DMS 273 treated with DMSO at 0.1 percent for 48 hours (cell line): ENCODE measurements at places on chromosomes 1 and 21.

- no peak for DNase-seq
These were observed 225.8 kb upstream of the PROX1 start for GRCh38 chr1:213761845-213762407.

- no peak for DNase-seq
These were observed 49.4 kb downstream of the ERG start for GRCh38 chr21:38448671-38449385.

DNA sequence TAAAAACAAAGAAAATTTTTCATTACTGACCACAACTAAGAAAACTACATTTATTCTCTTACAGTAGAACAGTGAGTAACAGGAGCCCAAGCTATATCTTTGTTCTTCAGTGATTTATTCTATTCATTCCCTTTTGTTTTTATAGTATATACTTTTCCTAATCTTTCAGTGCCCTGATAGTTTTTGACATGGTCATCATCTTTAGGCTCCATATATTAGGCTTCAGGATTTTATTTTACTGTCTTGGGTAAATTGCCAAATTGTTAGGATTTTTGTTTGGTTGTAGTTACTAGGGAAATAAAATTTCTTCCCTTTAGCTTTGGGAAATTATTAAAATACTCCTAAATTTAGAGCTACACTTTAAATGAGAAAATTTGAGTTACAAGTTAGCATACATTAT is 10.3 kb downstream of the FBXO28 start:
- no peak for DNase-seq

DNA sequence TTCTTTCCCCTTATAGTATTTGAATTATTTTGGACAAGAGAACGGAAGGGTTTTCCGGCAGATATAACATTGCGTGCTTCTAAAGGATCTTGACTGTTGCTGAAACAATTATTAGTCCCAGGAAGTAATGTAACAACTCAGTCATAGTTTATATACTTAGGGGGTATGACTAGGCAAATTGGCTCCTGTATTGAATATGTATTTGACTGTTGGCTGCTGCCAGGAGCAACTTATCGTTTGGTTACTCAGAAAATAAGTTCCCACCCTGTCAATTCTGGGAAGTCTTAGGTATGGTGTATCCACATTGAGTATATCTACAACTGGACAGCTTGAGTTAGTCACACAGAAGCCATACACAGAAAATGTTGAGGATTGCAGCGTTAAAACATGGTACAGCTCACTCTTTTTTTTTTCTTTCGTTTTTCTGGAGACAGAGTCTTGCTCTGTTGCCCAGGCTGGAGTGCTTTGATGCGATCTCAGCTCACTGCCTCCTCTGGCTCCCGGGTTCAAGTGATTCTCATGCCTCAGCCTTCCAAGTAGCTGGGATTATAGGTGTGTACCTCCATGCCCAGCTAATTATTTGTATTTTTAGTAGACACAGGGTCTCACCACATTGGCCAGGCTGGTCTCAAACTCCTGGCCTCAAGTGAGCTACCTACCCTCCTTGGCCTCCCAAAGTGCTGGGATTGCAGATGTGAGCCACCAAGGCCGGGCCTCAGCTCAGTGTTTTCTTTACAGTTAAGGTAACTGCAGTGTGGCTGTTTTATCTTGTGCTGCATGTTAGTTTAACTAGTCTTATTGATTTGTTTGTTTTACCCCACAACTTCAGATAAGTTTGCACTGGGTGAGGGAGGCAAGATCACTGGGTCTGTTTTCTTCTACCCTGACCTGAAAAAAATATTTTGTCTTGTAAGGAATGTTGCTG is 10.2 kb downstream of the SMAP2 start:
- DNase-seq, result no peak

GRCh38 chr21:41680444-41681347 is 86.2 kb downstream of the RIPK4 start:
- DNase-seq, result no peak

GRCh38 chr1:12341667-12342066 is 111.8 kb downstream of the VPS13D start:
- no peak for DNase-seq

- no peak for DNase-seq
These were observed 11.2 kb upstream of the RRP15 start for GRCh38 chr1:218273762-218274479.
